ENCODE measurements at places on chromosomes 7 and 10.

GRCh38 chr7:96221888-96222287 is 100.0 kb downstream of the SLC25A13 start:
- no peak for DNase-seq

- DNase-seq = no peak
These were observed 274.7 kb upstream of the HGF start for GRCh38 chr7:82044497-82045080.

DNA sequence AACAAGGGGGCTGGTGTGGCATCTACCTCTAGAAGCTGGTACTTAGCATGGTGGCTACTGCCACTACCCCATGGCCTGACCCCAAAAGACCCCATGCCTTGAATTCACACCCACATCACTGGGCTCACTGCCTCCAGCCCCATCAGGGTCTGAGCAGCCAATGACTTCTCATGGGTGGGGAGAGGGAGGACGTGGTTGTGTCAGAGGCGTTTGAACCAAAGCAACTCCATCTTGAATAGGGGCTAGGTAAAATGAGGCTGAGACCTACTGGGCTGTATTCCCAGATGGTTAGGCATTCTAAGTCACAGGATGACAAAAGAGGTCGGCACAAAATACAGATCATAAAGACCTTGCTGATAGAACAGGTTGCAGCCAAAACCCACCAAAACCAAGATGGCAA is 15.2 kb downstream of the KCP start:
- no peak for DNase-seq

- DNase-seq = no peak
These were observed 43.8 kb upstream of the INPP5A start for GRCh38 chr10:132493756-132494290.

DNA sequence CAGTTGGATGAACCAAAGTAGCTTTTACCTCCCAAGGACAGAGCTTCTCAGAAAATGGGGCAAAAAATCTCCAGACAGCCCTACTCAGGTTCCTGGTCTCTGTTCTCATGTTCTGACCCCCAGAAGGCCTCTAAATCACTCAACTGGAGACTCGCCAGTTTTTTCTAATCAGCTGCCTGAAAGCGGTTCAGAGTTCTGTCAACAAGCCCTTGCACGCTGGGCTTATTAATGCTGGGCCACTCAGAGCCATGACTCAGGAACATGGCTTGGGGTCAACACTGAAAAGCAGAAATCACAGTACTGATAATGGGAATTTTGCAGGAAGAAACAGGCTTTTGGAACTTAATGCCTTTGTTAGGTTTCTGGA is 15.3 kb downstream of the ECHDC3 start:
- DNase-seq = no peak

DNA sequence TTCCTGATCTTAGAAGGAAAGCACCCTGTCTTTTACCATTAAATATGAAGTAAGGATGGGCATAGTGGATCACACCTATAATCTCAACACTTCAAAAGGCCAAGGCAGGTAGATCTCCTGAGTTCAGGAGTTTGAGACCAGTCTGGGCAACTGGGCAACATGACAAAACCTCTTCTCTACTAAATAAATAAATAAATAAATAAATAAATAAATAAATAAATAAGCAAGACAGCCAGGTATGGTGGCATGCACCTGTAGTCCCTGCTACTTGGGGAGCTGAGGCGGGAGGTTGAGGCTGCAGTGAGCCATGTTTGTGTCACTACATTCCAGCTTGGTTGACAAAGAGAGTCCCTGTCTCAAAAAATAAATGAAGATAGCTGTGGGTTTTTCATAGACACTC is 313.1 kb downstream of the RPS24 start:
- DNase-seq = no peak

GRCh38 chr7:151518105-151518946 is 1.4 kb downstream of the RHEB start:
- DNase-seq = peak; percentile 9

DNA sequence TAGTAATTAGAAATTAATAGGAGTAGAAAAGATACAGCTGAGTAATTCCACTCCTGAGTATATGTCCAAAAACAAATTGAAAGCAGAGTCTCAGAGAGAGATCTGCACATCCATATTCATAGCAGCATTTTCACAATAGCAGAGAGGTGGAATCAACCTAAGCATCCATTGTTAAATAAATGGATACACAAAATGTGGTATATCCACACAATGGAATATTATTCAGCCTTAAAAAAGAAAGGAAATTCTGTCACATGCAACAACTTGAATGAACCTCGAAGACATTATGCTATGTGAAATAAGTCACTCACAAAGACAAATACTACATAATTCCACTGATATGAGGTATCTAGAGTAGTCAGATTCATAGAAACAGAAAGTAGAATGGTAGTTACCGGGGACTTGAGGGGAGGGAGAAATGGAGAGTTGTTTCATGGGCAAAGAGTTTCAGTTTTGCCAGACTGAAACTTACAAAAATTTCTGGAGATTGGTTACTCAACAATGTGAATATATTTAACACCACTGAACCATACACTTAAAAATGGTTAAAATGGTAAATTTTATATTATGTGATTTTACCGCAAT is 18.4 kb downstream of the VTI1A start:
- DNase-seq = no peak

GRCh38 chr10:51028420-51028819 is 45.9 kb upstream of the PRKG1 start:
- no peak for DNase-seq

GRCh38 chr7:28865601-28866144 is 92.5 kb downstream of the TRIL start:
- DNase-seq = no peak

- no peak for DNase-seq
These were observed 1.4 kb downstream of the NUDT1 start for GRCh38 chr7:2243458-2243857.

DNA sequence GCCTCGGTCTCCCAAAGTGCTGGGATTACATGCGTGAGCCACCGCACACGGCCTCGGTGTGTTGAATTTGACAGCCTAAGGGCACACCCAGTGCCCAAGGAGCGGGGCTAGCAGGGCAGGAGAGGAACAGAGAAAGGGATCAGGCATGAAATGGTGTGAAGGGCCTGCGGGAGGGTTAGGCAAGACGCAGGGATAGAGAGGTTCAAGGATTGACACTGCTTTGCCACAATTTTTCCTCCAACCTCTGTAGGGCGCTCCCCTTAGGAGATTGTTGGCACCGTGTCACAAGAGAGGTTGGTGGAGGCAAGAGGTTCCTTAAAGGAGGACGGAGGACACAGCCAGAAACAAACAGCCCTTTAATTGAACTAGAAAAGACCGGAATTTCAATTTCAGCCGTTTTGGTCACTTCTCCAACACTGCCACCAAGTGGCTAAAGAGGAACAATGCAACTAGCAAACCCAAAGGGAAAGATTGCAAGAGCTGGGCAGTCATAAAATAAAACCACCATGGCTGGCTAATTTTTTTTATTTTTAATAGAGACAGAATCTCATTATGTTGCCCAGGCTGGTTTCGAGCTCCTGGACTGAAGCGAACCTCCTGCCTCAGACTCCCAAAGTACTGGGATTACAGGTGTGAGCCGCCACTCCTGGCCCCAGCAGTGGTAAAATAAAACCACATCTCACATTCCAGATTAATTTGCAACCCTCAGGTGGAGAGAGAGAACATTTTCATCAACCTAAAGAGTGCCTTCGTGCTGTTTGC is 6.9 kb upstream of the CREB3L2 start:
- DNase-seq = peak; percentile 37

Measured in urothelium cell line (cell line).